ENCODE measurements at places on chromosomes 7 and 10.

GRCh38 chr7:80231707-80232106 lies 97.1 kb downstream of the GNAI1 start:
- DNase-seq: no peak

GRCh38 chr7:133364959-133365690 lies 112.2 kb downstream of the EXOC4 start:
- DNase-seq: no peak

DNA sequence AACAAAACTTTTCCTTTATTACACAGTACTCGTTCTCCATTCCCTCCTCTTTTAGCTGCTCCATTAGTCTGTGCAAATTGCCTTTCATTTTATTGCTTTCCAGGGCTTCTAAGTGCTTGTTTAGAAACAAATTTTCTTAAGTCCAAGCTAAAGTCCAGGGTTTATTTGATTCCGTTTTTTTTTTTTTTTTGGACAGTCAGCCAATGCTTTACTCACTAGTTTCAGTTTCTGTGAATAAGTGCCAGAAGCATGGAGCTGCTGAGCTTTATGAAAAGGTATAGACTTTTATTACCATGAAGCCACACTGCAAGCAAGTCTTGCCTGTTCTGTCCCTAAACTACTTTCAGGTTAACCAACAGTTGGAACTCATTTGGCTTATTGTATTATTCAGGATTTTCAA lies 455.0 kb downstream of the GFRA1 start:
- DNase-seq: no peak

DNA sequence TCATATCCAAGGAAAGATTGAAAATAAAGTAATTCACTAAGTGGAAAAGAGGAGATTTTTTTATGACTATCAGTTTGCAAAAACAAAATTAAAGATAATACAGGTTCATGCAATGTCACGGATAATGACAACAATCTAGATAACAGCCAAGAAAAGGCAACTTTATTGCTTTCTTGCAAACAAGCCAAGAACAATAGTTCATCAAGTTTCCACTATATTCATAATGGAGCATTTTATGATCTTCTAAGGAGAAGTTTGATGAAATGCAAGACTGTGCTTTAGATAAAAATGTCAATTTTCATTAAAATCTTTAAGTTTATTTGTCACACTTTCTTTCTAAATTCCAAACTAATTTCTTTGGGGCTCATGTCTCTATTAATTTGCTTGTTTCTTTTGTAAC lies 53.9 kb upstream of the NRP1 start:
- DNase-seq: no peak

- no peak for DNase-seq
Measured at GRCh38 chr10:72756674-72757385, 64.9 kb downstream of the MCU start.

GRCh38 chr10:117107238-117107637 lies 30.8 kb downstream of the VAX1 start:
- no peak for DNase-seq

DNA sequence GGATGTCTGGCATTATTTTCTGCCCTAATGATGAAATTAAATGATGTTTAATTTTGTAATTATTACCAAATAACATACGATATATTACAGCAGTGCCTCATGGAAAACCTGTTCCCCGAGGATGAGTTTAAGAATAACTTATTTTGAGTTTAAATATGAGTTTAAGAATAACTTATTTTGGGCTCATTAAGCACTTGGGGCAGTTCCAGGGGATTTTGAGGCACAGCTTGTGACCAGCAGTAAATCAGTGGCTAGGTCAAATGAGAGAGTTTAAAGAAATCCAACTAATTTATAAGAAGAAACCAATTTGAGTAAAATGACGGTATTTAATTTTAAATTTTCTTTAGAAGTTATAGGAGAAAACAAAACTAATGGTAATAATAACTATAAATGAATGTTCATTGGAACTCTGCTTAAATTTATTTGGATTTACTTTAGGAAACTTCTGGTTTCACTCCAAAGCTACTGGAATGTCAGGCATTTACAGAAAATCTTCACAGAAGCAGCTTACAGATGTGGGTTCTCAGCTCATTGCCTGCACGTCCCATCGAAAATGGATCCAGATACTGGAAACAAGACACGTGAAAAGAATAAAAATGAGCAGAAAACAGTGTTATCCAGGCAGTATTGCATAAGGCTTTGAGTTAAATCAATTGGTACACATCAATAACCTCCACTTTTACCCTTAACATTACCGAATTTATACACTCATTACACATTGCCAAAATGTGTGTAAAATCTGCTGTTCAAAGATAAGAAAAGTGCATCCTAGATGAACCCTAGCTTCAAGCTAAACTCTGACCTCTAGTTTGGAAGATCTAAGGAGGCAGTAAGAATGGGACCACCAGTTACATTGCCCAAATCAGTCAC lies 784.5 kb upstream of the IGFBP3 start:
- DNase-seq: no peak

- DNase-seq: no peak
Measured at GRCh38 chr7:88269586-88269985, 37.1 kb downstream of the STEAP4 start.

- no peak for DNase-seq
Measured at GRCh38 chr7:80916770-80917741, 1.8 kb downstream of the SEMA3C start.

DNA sequence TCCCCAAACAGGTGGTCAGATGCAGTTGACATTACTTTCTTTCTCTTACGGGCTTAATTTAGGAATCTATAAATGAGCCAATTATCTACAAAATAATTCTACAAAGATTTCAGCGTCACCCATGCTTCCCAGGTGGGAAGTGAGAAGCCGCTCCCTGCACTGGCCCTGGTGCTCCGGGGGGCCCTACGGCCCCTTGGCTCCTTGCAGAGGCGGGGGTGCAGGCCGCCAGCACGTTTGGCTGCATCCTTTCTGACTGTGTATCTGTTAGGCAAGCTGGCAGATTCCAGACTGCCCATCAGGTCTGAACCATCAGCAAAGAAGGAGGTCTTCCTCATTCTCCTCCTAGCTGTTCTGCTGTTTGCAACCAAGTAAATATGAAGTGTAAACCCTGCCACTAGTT lies 16.3 kb downstream of the VWC2 start:
- DNase-seq: no peak

DNA sequence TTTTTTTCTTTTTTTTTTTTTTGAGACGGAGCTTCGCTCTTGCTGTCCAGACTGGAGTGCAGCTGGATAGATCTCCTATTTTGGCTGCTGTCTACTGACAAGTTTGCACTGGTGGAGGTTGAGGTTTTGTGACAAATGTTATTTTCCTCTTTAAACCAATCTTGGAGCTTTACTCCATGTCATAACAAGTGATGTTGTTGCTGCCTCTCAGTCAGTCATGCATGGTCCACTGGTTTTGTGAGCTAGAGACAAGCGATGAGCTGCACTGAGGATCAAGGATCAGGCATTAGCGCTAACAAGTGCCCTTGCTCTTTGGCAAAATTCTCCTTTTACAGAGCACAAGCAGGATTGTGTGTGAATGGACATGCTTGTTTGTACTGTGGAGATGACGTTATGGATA lies 805 bp upstream of the WDFY4 start:
- DNase-seq: no peak

DNA sequence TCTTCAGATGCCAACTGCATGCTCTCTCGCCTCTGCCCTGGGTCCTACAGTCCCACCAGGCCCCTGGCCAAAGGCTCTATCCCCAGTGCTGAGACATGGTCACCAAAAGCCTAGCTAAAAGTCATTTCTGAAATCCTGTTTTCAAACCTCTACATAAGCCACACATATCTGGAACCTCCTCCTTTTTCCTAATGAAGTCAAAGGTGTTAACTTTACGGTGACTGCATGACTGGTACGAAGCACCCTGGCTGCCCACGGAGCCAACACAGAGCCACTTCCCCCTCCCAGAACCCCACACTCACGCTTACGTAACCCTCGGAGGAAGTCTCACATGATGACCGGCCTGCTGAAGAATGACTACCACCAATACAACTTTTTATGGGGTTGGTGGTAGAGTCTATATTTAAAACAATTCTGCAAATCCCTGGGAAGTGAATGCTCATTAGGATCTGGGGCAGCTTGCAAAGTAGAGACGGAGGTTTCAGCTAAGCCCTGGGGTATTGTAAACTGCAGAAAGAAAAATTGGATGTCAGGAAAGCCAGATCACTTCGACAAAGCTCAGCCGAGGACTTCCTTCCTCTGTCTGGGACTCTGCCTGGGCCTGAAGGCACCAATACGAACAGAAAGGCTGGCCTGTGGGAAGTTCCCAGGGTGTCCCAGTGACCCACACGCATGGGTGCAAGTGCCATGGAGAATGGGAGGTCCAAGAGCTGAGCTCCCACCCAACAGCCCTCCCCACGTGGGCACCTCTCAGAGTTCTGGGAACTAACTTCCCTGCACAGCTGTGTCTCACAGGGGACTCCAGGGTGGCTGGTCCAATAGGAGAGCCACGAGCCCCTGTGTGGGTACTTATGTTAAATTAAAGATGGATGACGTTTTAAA lies 50.7 kb downstream of the PDGFA start:
- DNase-seq: peak; percentile 11

DNA sequence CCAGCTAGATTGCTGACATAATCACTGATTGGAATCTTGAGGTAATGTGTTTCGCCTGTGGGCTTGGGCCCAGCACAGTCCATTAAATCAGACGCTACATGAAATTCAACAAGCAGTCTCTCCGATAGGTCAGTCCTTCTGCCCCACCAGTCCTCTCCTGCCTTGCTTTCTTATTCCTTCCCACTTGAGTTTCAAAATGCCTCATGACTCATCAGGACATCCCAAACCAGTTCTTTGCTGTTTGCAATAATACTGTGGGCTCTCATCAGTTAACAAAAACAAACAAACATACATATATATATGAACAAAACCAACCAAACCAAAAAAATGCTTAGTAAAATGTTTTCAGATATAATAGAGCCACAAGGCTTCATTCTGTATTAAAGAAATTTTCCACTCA lies 599.0 kb downstream of the SORCS1 start:
- DNase-seq: no peak

- DNase-seq: no peak
Measured at GRCh38 chr10:80701706-80702105, 164.0 kb downstream of the SH2D4B start.

- no peak for DNase-seq
Measured at GRCh38 chr10:49632406-49633317, 18.8 kb downstream of the CHAT start.

- no peak for DNase-seq
Measured at GRCh38 chr10:103394180-103394579, 2.1 kb downstream of the ATP5MK start.

- no peak for DNase-seq
Measured at GRCh38 chr7:105623378-105623777, 42.1 kb upstream of the EFCAB10 start.

GRCh38 chr7:1732072-1732471 lies 62.0 kb downstream of the ELFN1 start:
- DNase-seq: peak; percentile 11

GRCh38 chr7:85713171-85713570 lies 526.3 kb upstream of the SEMA3D start:
- no peak for DNase-seq

- DNase-seq: no peak
Measured at GRCh38 chr10:82742478-82742877, 867.5 kb downstream of the NRG3 start.

- no peak for DNase-seq
Measured at GRCh38 chr7:55526770-55527169, 45.5 kb downstream of the VOPP1 start.

- DNase-seq: peak; percentile 62
Measured at GRCh38 chr10:44068716-44069482, 316.0 kb downstream of the CXCL12 start.

DNA sequence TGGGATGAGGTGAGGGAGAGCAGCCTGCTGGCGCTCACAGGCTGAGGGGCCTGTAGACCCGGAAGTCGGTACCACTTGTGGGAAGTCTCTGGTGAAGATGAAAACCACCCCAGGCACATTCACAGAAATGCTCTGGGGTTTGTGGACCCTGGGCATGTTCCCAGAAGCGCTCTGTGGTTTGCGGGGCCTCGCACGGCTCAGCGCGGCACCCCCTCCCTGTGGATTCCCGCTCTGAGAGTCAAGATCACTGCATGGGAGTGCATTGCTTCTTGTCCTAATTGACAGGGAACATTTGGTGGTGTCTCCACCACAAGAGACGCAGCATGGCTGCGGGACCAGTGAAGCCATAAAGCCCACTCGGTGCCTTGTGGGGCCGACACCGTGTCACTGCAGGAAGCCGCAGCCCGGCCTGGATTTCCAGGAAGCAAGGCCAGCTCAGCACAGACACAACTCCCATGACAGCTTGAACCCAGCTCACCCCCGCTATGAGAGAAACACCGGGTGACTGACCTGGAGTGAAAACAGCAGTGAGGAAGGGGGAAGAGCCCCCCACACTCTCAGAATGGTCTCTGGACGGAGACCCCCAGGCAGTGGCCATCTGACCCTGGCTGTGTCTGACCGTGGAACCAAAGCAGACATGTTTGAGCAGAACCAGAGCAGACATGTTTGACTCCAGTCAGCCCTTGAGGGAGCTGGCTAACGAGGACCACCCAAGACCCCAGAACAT lies 157.2 kb downstream of the PTPRN2 start:
- DNase-seq: no peak

GRCh38 chr7:44324481-44325200 lies 753 bp downstream of the CAMK2B start:
- DNase-seq: no peak

GRCh38 chr7:118517275-118517674 lies 292.8 kb downstream of the ANKRD7 start:
- DNase-seq: no peak

- no peak for DNase-seq
Measured at GRCh38 chr10:132257271-132257670, 50.5 kb downstream of the STK32C start.

DNA sequence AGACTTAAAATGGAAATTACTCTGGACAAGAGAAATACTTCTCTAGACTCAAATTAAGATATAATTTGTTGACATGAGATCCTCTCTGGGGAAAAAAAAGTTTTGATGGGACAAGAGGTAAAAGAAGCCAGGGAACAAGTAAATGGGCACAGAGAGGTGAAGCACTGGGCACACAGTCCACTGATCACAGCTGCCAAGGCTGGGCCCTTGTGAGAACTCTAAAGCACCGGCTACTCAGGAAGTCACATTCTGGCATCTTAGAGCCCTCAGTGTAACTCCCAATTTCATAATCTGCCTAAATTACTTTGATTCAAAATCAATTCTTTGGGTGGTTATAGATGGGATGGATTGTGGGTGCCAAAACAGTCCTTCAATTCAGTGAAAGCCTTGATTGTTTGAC lies 123.2 kb upstream of the CACNA2D1 start:
- peak; percentile 65 for DNase-seq

- DNase-seq: peak; percentile 84
Measured at GRCh38 chr7:75993689-75994387, 557 bp downstream of the TMEM120A start.

DNA sequence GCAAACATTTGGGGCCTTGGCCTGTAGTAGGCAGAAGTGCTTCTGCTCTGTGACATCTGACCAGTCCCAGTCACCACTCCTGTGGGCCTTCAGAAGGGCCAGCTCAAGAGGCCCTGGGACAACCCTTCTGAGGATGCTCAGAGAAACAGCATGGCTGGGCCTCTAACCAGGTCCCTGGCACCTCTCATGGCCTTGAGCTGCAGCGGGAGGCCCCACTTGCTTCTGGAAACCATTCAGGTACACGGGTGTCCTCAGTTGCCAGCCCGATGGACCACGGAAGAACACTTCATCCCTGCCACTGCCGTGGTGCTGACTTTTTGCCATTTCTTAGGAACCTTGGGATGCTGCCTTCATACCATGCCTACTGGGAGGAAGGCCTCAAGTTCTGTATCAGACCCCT lies 57.6 kb downstream of the HSPA12A start:
- DNase-seq: no peak

All from left ventricle myocardium superior (tissue), 1 donor.